ENCODE measurements at places on chromosomes 1 and 21.

DNA sequence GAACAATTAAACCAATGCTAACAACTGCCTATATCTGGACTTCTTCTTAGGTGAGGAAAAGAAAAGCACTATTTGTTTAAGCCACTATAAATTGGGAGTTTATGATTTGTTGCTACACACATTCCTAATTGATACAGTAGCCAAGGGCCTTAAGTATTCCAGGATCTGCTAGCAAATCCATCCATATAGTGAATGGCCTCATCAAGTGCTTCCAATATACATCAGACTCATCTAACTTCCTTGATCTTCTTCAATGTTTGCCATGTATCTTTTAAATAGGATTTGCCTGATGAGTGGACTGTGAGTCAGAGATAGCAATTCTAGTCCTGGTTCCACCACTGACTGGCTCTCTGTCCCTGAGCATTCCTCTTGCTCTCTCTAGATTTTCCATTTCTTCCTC lies 430.2 kb downstream of the OMA1 start:
- no peak for DNase-seq

DNA sequence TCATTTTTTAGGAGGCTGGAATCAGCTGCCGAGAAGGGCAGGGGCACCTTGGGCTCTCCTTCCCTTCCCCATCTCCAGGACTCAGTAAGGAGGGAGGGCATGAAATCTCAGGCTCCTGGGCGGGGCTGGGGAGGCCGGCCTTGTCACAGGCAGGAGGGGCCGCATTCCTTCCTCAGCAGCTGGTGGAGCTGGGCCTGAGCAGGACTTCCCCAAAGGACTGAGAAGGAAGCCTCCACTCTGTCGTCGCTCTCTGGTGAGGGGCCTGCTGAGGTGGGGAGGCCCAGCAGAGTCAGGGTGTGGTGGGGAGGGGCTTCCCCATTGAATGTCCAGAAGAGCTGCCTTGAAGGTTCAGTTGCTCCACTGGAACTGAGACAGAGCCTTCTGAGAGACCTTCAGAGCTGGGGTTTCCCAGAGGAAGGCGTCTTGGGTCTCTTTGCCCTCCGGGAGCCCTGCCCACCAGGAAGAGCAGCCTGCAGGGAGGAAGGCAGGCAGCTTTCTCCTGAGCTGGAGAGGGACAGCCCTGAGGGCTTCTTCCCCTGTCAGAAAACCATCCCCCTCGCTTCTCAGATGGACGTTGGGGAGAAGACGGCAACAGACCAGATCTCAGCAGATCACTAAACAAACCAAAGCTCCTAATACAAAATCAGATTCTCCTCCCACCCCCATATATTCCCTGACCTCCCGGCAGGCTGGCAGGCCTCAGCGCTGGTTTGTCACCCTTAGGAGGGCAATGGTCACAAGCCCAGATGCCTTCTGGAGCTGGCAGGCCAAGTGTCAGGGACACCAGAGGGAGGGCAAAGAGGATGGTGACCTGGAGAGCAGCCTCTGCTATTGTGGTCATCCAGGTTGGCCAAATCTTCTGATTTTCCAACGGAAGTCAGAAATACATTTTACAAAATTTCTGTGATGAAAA lies 10.7 kb downstream of the KCNA10 start:
- no peak for DNase-seq

- no peak for DNase-seq
Measured at GRCh38 chr1:108829498-108829916, 27.4 kb downstream of the AKNAD1 start.

DNA sequence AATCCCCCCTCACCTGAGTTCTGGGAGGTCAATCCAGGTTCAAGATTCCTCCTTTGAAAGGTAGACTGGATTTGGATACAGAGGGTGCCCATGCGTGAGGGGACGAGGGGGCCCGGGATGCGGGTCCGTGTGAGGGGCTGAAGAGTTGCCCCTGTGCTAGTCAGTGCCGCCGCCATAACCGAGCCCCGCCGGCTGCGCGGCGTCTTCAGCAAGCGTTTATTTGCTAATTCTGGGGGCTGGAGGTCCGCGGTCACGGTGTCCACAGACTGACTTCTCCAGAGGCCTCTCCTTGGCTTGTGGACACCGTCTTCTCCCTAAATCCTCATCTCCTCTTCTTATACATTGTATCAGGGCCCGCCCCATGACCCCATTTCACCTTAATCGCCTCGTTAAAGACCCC lies 20.9 kb upstream of the SAMD11 start:
- no peak for DNase-seq

GRCh38 chr21:38853421-38853919 lies 47.7 kb downstream of the ETS2 start:
- DNase-seq, result no peak

DNA sequence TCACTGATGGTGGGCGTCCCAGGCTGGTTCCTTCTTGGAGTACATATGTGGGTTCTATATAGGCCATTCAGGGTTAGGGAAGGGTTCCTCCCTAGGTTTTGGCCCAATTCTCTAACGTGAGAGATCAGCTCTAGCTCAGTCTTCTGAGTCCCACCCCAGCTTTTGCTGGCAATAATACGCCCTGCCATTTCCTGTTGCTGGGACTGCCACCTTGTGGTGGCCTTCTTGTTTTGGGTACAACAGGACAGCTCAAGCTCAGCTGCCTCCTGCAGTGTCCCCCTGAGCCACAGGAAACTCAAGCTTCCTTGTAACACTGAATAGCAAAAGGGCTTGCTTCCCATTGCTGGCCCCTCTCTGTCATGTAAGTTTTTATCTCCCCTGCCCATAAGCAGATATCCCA lies 77.8 kb downstream of the BACH1 start:
- DNase-seq, result peak; percentile 24
